ENCODE measurements at places on chromosomes 7 and 10. TPM values are rescaled to one million over a fixed set of nuclear protein-coding genes. Genes with fewer than 3 reads are reported as not detected.

Gene CFTR
- not detected for total RNA-seq

Gene ZNF37A
- total RNA-seq = 16.1 TPM

Gene ASAH2
- 0.26 TPM for total RNA-seq

Gene EIF5AL1
- total RNA-seq = 0.09 TPM

Gene OPN1SW
- total RNA-seq = not detected

Gene SPDYE5
- not detected for total RNA-seq

Gene ADAM22
- total RNA-seq = 0.47 TPM

Gene SORCS3
- total RNA-seq = not detected

Gene CCNY
- 35.6 TPM for total RNA-seq

Gene SLC25A13
- total RNA-seq = 3.9 TPM

Gene KNDC1
- total RNA-seq = 3.3 TPM

Gene LIPK
- not detected for total RNA-seq

Gene PRPS1L1
- not detected for total RNA-seq

Gene IL6
- 0.94 TPM for total RNA-seq

Gene HECTD2
- 12.5 TPM for total RNA-seq

Gene COA1
- total RNA-seq = 30.3 TPM

Gene SLC26A5
- total RNA-seq = not detected

Gene ACHE
- total RNA-seq = under 0.01 TPM

Gene BAMBI
- total RNA-seq = 0.32 TPM

Gene MRPL32
- total RNA-seq = 46.1 TPM

Gene RBM20
- total RNA-seq = under 0.01 TPM

Gene ASB10
- not detected for total RNA-seq

Gene PRR15
- total RNA-seq = 0.16 TPM

Gene ANKRD61
- not detected for total RNA-seq

Gene HOXA13
- total RNA-seq = not detected

Gene TMEM236
- total RNA-seq = not detected

Gene C10orf105
- total RNA-seq = under 0.01 TPM

Gene NME8
- total RNA-seq = not detected

Gene BEND7
- total RNA-seq = 0.63 TPM

Gene SEMA3E
- 0.79 TPM for total RNA-seq

Gene KIAA1217
- total RNA-seq = 1.4 TPM

Gene CUBN
- total RNA-seq = 2.2 TPM

Gene TPST1
- 116 TPM for total RNA-seq

Gene TMEM176A
- total RNA-seq = not detected

Gene VPS37D
- 7.5 TPM for total RNA-seq

Gene GPER1
- total RNA-seq = 3.6 TPM

Gene GSTO2
- total RNA-seq = 1.7 TPM

Gene ATP5MK
- total RNA-seq = 162 TPM

Gene SPDYE9
- not detected for total RNA-seq

Gene PNLIPRP1
- not detected for total RNA-seq

Gene GIMAP5
- total RNA-seq = not detected

Gene PIK3AP1
- total RNA-seq = 0.52 TPM

Gene WNT16
- 0.09 TPM for total RNA-seq

Gene CTAGE4
- total RNA-seq = 0.32 TPM

Gene SCART1
- 3.7 TPM for total RNA-seq

Gene LRRC61
- total RNA-seq = 0.69 TPM

Gene FLNC
- total RNA-seq = 209 TPM

Gene PRLHR
- total RNA-seq = not detected

Gene PGAM2
- 0.09 TPM for total RNA-seq

Measured in bronchial smooth muscle cell (primary cell).